Activated naive CD8-positive, alpha-beta T cell treated with anti-CD3 and anti-CD28 coated beads, Interleukin-2, amount 10 ng/mL, durations not matched to agents 7 days and 5 days (primary cell): ENCODE measurements at places on chromosomes 5 and 9. TPM values are rescaled to one million over a fixed set of nuclear protein-coding genes. Genes with fewer than 3 reads are reported as not detected.

The SLC9A3 gene
- total RNA-seq: 2.3 TPM

The MOB3B gene
- total RNA-seq: 3.2 TPM

The LEAP2 gene
- total RNA-seq: 4.5 TPM

The ZDHHC11 gene
- 12.8 TPM for total RNA-seq

The LECT2 gene
- total RNA-seq: not detected

The EIF4E1B gene
- total RNA-seq: not detected

DNA sequence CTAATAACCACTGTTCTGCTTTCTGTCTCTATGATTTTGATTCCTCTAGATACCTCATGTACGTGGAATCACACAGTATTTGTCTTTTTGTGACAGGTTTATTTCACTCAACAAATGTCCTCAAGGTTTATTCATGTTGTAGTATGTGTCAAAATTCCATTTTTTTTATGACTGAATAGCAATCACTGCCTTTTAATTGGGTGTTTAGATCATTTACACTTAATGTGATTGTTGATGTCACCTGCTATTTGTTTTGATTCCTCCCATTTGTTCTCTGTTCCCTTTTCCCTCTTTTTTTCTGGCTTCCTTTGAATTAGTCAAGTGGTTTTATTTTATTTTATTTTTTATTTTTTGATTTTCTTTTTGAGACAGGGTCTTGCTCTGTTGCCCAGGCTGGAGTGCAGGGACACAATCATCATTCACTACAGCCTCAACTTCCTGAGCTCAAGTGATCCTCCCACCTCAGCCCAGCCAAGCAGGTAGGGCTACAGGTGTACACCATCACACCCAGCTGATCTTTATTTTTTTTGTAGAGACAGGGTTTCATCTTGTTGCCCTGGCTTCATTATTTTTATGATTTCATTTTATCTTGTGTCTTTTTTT, 41.6 kb downstream of the LHX3 start:
- no peaks in the 10 kb centered on the region for H3K36me3 ChIP-seq
- H3K4me3 ChIP-seq: no peak overlapping the region
- H3K4me1 ChIP-seq: no peaks in the 10 kb centered on the region
- no peak for DNase-seq
- H3K27me3 ChIP-seq: no peaks in the 10 kb centered on the region
- no peak overlapping the region for H3K27ac ChIP-seq

DNA sequence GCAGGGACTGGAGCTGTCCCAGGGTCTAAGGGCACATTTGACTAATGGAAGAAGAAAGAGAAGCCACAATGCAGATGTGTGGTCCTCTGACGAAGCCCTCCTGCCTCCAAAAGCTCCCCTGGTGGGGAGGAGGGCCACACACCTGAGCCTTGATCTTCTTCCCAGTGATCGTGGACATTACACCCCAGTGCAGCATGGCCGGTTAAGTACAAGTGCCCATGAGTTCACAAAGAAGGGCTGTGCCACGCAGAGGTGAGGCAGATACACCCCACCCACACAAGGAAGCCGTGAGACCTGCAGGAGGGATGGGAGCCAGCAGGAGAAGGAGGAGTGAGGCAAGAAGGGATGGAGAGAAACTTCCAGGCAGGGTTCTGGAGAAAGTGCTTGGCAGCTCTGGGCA, 199.0 kb upstream of the MVB12B start:
- H3K27ac ChIP-seq: no peak overlapping the region
- no peak overlapping the region for H3K4me3 ChIP-seq
- H3K27me3 ChIP-seq: peaks cover 19% of the 10 kb centered on the region
- no peaks in the 10 kb centered on the region for H3K4me1 ChIP-seq
- H3K36me3 ChIP-seq: no peaks in the 10 kb centered on the region

GRCh38 chr9:70080481-70081119, 37.0 kb downstream of the MAMDC2 start:
- DNase-seq: no peak
- H3K36me3 ChIP-seq: no peaks in the 10 kb centered on the region

DNA sequence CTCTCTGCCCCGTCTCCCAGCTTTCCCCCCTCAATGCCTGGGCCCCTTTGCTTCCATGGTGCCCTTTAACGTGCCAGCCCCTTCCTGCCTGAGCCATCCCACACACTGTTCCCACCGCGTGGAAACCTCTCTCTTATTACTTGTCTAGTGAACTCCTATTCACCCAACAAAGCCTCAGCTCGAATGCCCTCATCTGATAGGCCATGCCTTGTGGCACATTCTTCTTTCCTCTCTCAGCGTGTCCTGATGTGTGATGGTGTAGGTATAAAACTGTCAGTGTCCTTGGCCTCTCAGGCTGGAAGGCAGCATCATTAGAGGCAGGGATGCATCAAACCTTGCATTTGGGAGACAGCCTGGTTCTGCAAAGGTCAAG, 152.3 kb downstream of the OLFM1 start:
- no peaks in the 10 kb centered on the region for H3K36me3 ChIP-seq
- no peaks in the 10 kb centered on the region for H3K27me3 ChIP-seq
- no peaks in the 10 kb centered on the region for H3K4me1 ChIP-seq
- no peak overlapping the region for H3K4me3 ChIP-seq
- no peak for DNase-seq
- H3K27ac ChIP-seq: no peak overlapping the region

GRCh38 chr9:94639999-94640376, 670 bp upstream of the FBP1 start:
- no peaks in the 10 kb centered on the region for H3K36me3 ChIP-seq
- DNase-seq: no peak
- peaks cover 21% of the 10 kb centered on the region for H3K27me3 ChIP-seq
- H3K27ac ChIP-seq: peak overlapping the region; percentile 90

DNA sequence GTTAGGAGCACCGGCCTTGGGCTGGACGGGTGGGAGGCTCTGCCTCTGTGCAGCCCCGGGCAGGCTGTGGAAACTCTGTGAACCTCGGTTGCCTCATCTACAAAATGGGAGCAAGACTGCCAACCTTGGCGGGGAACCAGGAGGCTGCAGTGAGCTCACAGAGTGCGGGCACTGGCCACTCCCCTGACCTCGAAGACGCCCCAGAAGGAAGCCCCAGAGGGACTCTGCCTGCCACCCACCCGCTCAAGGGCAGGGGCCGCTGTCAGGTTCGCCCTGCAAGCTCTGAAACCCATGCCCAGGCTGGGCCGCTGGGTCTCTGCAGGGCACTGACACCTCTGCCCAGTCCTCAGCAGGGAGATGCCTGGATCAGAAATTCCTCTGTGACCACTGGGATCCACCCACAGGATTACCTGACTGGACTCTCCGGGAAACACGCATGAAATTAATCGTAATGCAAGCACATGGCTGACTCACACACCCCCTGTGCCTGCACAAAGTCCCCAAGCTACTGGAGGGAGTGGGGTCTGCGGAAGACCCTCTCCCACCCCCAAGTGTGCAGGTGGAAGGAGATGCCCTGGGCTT, 7.4 kb downstream of the CCDC187 start:
- no peaks in the 10 kb centered on the region for H3K4me1 ChIP-seq
- H3K27ac ChIP-seq: no peak overlapping the region
- no peak overlapping the region for H3K4me3 ChIP-seq

DNA sequence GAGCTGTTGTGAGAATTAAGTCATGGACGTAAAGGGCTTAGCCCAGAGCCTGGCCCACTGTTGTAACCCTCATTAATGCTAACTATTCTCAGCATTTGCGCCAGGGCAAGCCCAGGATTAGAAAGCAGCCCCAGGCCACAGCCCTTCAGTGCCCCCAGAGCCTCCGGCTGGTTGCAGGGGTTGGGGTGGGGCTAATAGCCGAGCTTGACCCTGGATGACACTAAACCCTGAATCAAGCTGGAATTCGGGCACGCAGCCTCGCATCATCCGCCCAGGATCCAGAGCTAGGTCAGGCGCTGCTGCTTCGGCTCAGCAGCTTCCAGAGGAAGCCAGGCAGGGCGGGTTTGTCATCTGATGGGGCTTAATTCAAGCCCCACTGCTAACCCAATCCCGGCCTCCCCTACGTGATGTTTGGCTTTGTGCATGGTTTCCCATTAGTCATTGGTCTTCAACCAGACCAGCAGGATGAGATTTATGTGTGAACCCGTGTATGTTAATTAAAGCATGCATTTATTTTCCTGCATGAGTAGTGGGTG, 1.2 kb upstream of the MEGF9 start:
- H3K36me3 ChIP-seq: no peaks in the 10 kb centered on the region
- no peak for DNase-seq
- H3K4me3 ChIP-seq: peak overlapping the region; percentile 80
- no peaks in the 10 kb centered on the region for H3K27me3 ChIP-seq

GRCh38 chr5:29889051-29889450, 1304.4 kb upstream of the CDH6 start:
- H3K4me1 ChIP-seq: no peaks in the 10 kb centered on the region
- H3K4me3 ChIP-seq: no peak overlapping the region
- no peak for DNase-seq
- H3K36me3 ChIP-seq: no peaks in the 10 kb centered on the region
- no peaks in the 10 kb centered on the region for H3K27me3 ChIP-seq

DNA sequence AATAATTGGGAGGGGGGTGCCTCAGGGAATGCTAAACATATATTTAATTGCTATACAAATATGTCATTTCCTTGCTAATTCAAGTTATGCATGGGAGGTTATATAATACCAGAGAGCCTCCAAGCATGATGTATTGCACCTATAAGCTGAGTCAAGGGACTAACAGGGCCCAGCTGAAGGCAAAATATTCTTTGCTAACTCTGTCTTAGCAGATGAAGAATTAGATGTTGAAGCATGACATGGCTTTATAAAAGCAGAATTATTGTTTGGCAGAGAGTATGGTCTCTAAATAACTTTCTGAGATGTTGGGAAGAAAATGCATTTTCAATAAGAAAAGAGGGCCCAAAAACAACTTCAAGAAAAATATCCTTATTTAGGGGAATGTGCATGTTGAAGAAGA, 60.4 kb downstream of the SGCD start:
- H3K4me1 ChIP-seq: no peaks in the 10 kb centered on the region
- H3K27ac ChIP-seq: no peak overlapping the region
- no peaks in the 10 kb centered on the region for H3K27me3 ChIP-seq
- DNase-seq: no peak
- H3K4me3 ChIP-seq: no peak overlapping the region

DNA sequence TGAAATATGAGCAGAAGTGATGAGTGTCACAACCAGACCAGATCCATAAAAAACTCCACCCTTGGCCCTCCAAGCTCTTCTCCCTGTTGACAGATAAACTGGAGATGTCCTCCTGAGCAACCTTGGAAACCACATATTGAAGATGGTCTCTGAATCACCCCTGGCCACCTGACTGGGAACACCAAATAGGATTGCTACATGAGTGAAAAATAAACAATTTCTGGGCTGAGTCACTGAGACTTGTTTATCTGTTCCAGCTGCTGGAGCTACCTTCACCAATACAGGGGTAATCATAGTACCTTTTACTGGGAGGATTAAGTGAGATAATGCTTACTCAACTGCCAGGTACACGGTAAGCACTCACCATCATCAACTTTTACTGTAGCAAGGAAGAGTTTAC, 53.3 kb downstream of the PCA3 start:
- no peaks in the 10 kb centered on the region for H3K36me3 ChIP-seq
- H3K4me1 ChIP-seq: no peaks in the 10 kb centered on the region
- no peak for DNase-seq
- H3K27me3 ChIP-seq: peaks cover 5% of the 10 kb centered on the region

DNA sequence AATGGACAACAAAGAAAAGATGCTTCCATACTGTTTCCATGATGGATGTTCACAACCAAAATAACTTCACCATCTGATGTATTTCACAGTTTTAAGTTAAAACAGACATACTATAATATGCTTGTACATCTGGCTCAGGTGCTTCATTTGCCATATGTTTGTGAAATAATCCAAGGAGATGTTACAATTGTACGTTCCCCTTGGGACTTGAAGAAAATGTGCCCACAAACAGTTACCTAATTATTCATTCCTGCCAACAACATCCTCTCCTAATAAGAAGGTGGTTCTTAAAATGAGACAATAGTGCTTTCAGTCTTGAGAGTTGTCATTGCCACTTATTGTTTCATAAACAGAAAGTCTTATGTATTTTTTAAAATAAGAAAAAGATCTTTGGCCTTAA, 33.1 kb upstream of the SMARCA2 start:
- H3K27me3 ChIP-seq: peaks cover 3% of the 10 kb centered on the region
- no peak overlapping the region for H3K27ac ChIP-seq
- no peaks in the 10 kb centered on the region for H3K4me1 ChIP-seq
- H3K4me3 ChIP-seq: no peak overlapping the region
- DNase-seq: no peak
- H3K36me3 ChIP-seq: peaks cover 1% of the 10 kb centered on the region

DNA sequence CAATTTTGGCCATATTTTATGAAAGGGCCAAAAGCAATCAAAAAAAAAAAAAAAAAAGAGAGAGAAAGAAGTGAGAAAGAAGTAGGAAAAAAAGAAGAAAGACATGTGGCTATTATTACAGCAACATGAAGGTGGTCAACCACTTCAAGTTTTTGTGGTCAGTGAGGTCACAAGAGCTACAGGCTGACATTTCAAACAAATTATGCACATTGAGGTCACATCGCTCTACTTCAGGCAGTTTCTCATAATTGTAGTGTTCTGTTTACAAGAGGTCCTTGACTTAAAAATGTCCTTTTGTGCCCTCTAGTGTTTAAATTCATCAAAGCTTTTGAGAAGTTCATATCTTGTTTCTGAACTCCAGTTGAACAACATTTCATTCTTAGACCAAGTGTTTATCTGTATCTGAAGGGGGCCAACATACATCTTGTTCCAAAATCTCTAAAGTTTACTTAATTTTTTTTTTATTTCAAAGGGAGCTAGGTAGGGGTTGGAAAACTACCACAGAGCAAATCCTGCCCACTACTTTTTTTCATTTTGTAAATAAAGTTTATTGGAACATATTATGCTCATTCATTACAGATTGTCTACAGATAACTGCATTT, 513.1 kb downstream of the PDE4D start:
- no peaks in the 10 kb centered on the region for H3K36me3 ChIP-seq
- no peak for DNase-seq
- H3K4me3 ChIP-seq: no peak overlapping the region
- H3K27ac ChIP-seq: no peak overlapping the region

DNA sequence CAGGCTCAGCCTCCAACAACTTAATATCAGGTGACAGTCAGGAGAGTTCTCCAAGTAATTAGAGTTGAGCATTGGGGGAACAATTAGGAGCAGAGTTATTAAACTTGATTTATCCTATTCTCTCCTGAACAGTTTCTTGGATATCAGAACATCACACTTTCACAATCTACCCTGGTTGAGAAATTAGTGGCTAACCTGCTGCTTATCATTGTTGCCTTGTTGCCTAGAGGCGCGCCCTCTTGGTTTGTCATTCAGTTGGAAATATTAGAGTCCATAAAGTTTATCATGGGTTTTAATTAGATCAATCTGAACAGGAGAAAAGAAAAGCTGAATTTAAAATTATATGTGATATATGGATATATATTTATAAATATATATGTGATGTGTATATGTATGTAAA, 291.1 kb downstream of the CCDC171 start:
- no peaks in the 10 kb centered on the region for H3K4me1 ChIP-seq
- DNase-seq: no peak
- peaks cover 2% of the 10 kb centered on the region for H3K27me3 ChIP-seq
- no peak overlapping the region for H3K27ac ChIP-seq
- H3K36me3 ChIP-seq: no peaks in the 10 kb centered on the region

GRCh38 chr5:176985516-176985915, 21.1 kb downstream of the UIMC1 start:
- peaks cover 15% of the 10 kb centered on the region for H3K36me3 ChIP-seq
- peak overlapping the region; percentile 67 for H3K27ac ChIP-seq
- peak overlapping the region; percentile 56 for H3K4me3 ChIP-seq
- DNase-seq: peak; percentile 49

- H3K27ac ChIP-seq: peak overlapping the region; percentile 51
- H3K27me3 ChIP-seq: no peaks in the 10 kb centered on the region
- peaks cover 53% of the 10 kb centered on the region for H3K36me3 ChIP-seq
- no peak overlapping the region for H3K4me3 ChIP-seq
These were observed 28.4 kb downstream of the PSAT1 start for GRCh38 chr9:78325343-78325742.

GRCh38 chr5:149552038-149552494, 827 bp upstream of the CSNK1A1 start:
- no peaks in the 10 kb centered on the region for H3K27me3 ChIP-seq
- H3K4me3 ChIP-seq: peak overlapping the region; percentile 92
- peaks cover 21% of the 10 kb centered on the region for H3K4me1 ChIP-seq
